ENCODE measurements at places on chromosomes 12 and 14.

DNA sequence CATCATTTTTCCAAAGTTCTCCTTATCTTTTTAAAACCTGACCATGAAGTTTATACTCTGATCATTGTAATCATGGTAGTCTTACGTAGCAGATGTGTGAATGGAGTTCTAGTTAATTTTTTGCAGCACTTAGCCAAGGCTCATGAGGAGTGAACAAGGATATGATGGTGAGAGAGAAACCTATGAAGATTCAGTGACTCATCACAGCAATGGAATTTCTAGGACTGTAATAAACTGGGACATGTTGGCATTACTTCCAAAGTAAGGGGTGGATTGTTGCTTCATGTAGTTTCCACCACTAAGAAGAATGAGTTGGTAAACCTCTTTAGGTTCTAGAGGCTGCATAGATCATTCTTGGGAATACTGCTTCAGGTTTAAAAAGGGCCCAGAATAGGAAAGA, 102.7 kb downstream of the LRRIQ1 start:
- no peak for DNase-seq

GRCh38 chr14:65860956-65861611, 448.6 kb downstream of the FUT8 start:
- DNase-seq = no peak

DNA sequence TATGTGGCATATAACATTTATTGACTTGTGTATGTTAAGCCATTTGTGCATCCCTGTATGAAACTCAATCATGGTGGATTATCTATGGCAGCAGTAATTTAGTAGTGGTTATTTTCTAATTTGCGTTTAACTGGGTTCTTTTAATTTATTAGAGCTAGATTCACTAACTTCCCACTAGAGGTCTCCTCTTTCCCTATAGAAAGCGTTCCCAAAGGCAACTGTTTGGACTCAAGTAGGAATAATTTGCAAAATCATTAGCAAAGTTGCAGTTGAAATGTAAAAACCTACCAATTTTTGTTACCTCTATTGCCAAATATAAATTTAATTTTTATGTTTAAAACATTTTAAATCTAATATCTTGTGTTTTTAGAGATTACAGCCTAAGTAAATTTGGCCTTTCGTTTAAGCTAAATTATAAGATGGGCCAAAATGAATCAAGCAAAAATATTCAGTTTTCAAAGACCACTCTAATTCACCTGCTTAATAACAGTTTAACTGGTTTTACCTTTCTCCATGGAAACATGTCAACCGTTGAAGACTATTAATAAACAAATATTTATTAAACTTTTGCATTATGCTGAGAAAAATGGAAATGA, 6.0 kb downstream of the DMAC2L start:
- DNase-seq = no peak

GRCh38 chr12:78306236-78306635, 475.5 kb downstream of the NAV3 start:
- no peak for DNase-seq

GRCh38 chr12:58925751-58926150, 5.4 kb upstream of the LRIG3 start:
- no peak for DNase-seq

- no peak for DNase-seq
Observed at GRCh38 chr12:26043135-26044006, 81.5 kb downstream of the BHLHE41 start.

- DNase-seq = no peak
Observed at GRCh38 chr12:106131676-106132075, 7.1 kb downstream of the NUAK1 start.

DNA sequence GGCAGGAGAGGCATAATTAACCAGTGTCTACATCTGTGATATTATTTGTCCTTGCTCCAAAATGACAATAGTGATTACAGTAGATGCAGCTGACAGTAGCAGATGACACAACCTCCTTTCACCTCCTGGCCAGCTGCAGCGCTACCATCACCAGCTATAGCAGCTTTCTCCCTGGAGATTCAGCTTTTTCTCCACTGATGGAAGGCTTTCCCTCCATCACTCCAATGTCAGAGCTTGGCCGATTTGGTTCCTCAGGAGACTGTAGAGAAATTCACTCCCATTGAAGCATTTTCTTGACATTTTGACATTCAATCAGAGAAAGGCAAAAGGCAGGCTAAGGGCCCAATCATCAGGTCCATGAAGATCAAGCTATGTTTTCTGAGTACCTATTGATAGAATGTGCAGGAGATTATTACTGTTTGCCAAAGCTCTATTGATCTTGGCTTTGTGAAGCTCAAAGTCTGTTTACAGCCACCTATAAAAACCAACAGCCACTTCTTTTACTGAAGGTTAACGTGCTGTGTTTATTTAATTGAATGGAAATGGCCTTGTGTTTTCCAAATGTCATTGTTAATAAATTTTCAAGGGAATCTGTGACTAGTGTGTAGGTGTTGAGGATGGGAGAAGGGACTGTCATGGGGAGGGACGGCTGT, 785.1 kb downstream of the DIO2 start:
- DNase-seq = no peak

DNA sequence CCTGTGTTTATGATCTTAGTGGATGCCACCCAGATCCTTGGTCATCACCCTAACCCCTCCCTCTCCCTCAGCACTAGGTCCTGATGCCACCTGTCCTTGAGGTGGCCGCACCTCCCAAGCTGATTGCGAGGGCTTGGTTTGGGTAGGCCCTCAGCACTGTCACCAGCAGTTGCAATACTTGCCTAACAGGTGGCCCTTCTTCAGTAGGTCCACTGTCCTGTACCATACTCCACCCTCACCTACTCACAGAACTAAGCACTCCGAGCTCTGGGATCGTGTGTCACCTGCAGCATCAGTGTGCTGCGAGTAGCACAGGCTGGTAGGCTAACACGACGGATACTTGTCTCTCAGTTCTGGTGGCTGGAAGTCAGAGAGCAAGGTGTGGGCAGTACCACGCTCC, 14.0 kb upstream of the SERPINA12 start:
- no peak for DNase-seq

DNA sequence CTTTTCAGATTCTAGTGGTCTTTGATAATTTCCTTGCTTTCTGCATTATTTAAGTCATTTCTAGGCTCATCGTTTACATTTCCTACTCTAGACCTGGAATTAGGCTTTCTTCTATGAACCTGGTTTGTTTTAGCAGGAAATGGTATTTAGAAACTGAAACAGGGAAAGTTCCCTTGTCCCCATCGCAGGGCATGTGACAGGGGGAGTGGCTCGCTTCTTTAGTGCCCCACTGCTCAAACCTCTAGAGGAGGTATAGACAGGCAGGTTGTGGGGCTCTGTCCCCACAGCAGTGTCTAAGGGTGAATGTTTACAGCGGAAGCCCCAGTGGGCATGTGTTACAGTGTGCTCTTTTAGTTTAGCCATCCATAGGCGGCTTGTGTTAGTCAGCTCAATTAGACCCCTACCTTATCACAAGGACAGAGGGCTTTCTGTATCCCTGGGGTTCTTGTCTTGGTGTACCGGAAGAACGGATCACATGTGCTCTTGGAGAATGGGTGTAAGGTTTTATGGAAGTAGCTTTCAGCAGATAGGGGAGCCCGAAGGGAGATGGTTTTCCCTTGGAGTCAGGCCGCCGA, 25.0 kb downstream of the IFT81 start:
- DNase-seq = no peak

DNA sequence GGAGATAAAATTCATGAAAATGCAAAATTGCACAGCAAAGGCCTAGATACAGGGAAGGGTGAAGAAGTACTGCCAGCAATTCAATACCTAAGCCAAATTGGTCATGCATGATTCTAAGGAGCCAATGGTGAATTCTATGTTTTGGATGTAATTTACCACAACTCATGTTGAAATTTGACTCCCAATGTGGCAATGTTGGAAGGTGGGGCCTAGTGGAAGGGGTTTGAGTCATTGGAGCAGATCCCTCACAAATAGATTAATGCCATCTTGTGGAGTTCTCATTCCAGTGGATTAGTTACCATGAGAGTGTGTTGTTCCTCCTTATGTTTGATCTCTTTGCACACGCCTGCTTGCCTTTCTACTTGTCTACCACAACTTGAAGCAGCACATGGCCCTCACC, 194.0 kb upstream of the ALG10 start:
- DNase-seq = no peak

DNA sequence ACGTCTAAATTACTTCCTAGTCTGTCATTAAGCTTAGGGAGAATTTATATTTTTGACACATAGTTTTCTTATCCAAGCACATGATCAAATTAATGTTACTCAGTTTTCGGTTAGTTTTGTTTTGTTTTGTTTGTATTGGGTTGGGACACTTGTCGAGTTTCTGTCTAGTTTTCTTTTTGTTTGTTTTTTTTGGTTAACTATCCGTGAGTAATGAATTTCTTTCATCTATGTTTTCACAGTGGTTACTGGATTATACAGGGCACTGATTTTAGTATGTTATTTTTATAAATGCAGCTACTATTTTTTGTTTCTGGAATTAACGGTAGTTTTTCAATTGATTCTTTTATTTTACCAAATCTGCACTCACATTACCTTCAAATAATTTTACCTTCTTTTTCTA, 2.7 kb downstream of the KLRF1 start:
- DNase-seq = no peak

- no peak for DNase-seq
Observed at GRCh38 chr12:77833329-77833728, 2.6 kb downstream of the NAV3 start.

DNA sequence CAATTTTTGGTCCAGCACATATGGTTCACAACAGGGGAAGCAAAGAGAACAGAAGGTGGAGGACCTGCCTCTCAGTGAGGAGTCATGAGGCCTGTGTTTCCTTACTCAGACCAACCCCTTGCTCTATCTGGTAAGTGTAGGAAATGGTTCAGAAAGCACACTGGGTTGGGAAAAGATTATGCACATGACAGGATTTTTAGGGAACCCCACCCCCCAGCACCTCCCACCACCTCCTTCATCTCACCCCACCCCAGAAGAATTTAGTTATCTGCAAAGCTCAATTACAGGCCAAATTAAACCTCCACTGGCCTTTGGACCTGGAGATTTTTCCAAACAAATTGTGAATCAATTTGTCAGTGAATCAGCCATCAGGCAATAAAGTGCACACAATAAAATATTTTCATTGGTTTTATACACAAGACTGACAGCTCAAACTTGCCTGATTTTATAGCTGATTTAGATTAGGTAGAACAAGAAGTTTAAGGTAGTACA, 132.8 kb downstream of the DACT1 start:
- DNase-seq = no peak

DNA sequence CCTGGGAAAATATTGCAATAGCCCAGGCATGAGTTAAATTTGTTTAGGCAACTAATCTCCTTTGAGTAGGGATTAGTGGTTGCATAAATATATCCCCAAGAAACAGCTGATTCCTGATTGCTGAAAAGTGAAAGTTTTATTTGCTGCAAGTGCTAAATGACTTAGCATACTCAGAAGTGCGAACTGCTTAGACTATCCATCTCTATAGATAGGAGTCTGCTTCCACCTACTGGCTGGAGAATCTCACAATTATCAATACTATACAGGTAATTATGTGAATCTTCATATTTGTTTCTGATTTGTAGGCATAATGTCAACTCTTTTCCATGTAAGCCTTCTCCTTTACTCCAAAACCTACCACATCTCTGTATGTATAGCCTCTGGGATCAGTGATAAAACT, 12.0 kb upstream of the SLCO1B3 start:
- no peak for DNase-seq

DNA sequence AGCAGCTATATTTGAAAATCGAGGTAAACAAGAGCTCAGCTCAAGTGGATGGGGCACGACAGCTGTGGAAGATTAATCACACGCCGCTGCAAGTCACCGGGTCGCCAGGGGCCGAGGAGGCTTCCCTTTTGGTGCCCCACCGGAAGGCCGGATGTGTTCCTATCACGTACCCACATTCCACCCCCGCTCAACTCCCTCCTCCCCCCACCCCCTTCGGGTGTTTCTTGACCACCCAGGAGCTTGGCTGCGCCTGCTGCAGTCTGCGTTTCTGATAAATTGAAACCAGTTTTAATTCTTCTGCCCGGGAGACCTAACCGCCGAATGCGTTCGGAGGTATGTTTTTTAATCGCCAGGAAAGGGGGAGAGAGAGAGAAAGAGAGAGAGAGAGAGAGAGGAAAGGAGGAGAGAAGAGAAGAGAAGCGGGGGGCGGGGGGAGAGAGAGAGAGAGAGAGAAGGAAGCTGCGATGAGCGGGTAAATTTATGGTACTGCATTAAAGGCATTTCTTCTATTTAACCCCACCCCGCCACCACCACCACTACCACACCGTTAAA, 1.8 kb downstream of the SLC8A3 start:
- DNase-seq = no peak

- DNase-seq = no peak
Observed at GRCh38 chr12:31965090-31965489, 5.9 kb downstream of the RESF1 start.

DNA sequence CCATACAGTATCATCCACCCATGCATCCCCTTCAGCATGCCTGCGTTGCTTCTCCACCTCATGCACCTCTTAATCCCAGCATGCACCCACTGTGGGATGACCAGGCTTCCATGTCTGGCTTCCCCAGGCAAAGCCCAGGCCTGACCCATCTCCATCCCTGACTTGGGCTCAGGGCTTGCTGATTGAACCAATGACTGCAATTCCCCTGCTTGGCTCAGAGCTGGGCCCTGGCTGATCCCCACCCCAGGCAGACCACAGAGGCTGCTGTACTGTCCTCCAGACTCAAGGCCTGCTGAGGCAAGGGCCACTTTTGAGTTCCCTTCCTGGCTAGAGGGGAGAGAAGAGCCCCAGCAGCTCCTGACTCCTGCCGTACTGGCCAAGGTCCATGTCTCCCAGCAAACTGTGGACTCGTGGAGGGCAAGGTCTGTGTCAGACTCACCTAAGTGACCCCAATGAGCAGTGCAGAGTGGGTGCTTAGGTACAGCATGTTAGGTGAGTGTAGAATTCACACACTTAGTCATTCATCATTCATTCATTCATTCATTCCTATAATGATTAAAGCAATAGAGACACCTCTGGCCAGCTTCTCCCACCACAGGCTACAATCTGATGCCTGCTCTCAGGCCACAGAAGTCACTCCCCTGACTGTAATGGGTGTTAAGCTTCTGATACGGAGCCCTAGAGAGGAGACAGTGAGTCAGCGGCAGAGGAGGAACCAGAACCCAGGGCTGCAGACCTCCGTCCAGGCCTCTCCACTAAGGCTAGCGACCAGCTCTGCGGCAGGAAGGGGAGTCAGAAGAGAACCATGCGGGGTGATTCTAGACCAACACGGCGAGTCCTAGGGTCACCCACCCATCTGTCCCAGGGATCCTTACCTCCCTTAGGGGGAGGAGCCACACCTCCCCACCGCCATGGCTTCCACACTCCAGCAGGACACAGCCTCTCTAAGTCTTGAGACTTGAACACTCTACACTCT, 2.9 kb downstream of the BEGAIN start:
- DNase-seq = no peak

DNA sequence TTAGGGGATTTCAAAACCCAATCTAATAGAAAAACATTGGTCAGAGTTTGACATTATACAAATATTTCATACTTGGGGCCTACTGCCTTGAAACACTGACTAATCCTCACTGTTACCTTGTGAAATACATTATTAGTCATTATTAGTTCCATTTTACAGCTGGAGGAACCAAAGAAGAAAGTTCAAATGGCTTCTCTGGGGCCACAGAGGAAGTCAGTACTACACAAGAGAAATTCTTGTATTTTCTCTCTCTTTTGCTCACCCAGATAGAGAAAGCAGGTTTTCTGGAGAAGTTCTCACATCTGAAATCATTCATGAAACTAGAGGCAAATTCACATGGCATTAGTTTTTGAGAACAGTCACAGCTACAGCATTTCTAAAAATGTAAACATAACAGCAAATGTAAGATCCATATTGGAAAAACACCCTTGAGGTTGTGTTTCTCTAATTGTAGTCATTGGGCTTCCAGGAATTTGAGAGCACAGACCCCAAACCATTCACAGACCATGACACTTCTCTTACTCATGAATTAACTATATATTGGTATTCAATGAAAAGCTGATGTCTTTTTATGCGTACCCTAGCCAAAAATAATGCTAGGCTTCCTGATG, 83.0 kb downstream of the LLPH start:
- DNase-seq = no peak

Data from stimulated activated CD4-positive, alpha-beta T cell treated with anti-CD3 and anti-CD28 coated beads, Interleukin-12 subunit alpha, Interleukin-12 subunit beta, amount 100 ng/mL, for 48 hours (primary cell).